Activated CD8-positive, alpha-beta memory T cell treated with anti-CD3 and anti-CD28 coated beads for 1 hour (primary cell): ENCODE measurements at places on chromosomes 5 and 9.

- DNase-seq = no peak
Measured at GRCh38 chr5:109003928-109004327, 256.2 kb downstream of the FER start.

GRCh38 chr9:36486933-36487481 is 85.7 kb upstream of the MELK start:
- DNase-seq = peak; percentile 17

- DNase-seq = no peak
Measured at GRCh38 chr5:54013556-54014194, 296.7 kb downstream of the ARL15 start.

GRCh38 chr5:73827106-73827450 is 201.1 kb downstream of the ARHGEF28 start:
- no peak for DNase-seq

DNA sequence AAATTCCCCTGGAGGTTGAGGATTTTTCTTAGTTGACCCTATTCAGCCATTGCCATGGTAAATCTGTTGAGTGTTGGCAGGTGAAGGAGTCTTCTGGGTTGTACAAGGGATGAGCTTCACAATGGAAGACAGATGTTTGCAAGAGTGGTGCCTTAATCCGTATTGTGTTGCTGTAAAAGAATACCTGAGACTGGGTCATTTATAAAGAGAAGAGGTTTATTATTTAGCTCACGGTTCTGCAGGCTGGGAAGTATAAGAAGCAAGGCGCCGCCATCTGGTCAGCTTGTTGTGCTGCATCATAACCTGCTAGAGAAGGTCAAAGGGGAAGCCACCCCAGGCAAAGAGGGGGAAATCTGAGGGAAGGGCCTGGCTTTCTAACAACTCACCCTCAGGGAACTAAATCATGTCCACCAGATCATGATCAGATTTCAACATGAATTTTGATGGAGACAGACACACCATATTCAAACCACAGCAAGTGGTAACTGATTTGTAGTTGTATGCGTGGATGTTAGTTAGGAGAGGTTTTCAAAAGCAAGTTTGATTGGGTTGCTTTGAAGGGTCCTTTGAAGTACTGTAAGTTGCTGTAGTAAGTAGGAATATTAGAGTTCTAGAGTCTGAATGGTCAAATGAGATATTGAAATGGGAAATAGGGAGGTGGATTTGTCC is 2.5 kb downstream of the TNPO1 start:
- DNase-seq = peak; percentile 25

GRCh38 chr5:118126159-118126558 is 862.2 kb downstream of the DTWD2 start:
- DNase-seq = no peak

- no peak for DNase-seq
Measured at GRCh38 chr5:159705948-159706347, 210.3 kb upstream of the ADRA1B start.

DNA sequence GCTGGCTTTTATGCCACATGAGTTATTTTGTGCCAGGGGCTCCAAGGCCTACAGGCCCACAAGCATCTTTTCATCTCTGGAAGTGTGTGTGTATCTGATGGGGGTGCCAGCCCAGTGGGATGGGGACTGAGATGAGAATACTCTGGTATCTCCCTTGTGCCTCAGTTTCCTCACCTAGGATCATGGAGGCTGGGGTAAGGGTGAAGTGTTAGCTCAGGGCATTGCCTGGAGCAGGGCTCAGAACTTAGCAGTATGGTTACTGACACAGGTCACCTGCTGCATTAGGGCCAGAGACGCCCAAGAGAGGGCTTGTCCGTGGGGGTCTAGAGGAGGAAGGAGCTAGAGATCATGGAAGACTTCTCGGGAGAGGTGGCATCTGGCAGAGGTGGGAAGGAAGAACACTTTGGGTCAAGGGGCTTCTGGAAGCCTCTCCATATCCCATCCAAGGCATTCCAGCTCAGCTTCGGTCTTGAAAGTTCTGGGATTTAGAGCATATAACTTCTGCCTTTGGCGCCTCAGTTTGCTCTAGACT is 742 bp upstream of the WNK2 start:
- no peak for DNase-seq

DNA sequence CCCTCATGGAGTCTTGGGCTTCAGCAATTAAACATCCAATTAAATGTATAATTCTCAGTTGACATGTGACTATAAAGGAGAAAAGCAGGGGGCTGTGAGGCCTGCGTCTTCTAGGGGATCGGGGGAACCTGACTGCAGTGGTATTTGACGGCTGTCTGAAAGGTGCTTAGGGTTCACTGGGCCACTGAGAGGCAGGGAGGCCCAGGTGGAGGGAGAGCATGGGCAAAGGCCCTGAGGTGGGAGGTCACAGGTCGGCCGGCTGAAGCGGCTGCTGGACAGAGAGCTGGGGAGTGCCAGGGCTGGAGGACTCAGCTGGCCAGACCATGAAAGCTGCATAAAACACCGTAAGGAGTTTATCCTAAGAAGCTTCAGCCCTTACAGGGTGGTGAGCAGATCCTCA is 23.9 kb downstream of the ERGIC1 start:
- no peak for DNase-seq

- DNase-seq = no peak
Measured at GRCh38 chr9:91758491-91758981, 191.5 kb downstream of the ROR2 start.

- no peak for DNase-seq
Measured at GRCh38 chr9:21679432-21679831, 123.0 kb upstream of the MTAP start.

- no peak for DNase-seq
Measured at GRCh38 chr9:22046243-22046885, 37.3 kb upstream of the CDKN2B start.

GRCh38 chr9:69076550-69076949 is 41.0 kb downstream of the FXN start:
- no peak for DNase-seq

DNA sequence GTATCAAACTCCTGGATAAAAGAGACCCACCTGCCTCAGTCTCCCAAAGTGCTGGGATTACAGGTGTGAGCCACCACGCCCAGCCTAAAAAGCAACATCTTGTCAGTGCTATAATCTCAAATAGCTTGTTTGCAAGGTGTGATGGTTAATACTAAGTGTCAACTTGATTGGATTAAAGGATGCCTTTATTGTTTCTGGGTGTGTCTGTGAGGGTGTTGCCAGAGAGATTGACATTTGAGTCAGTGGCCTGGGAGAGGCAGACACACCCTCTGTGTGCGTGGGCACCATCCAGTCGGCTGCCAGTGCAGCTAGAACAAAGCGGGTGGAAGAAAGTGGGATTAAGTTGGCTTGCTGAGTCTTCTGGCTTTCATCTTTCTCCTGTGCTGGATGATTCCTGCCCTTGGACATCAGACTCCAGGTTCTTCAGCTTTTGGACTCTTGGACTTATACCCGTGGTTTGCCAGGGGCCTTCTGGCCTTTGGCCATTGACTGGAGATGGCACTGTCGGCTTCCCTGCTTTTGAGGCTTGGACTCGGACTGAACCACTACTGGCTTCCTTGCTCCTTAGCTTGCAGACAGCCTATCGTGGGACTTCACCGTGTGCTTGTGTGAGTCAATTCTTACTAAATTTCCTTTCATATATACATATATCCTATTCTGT is 28.1 kb downstream of the TARS1 start:
- no peak for DNase-seq

DNA sequence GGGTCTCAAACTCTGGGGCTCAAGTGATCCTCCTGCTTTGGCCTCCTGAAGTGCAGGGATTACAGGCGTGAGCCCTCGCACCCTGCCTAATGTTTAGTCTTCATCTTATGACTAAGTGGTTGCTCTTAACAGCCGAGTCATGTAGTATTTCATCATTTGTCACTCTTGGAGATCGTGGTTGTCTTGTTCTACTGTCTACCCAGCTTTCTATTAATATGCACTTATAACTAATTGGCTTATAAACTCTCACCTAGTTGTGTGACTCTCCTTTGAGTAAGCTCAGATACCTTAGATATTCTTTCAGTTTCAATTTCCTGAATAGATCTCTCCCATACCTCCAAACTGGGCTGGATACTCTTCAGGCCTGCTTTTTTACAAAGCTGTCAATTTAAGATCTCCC is 19.9 kb downstream of the SLC44A1 start:
- no peak for DNase-seq

DNA sequence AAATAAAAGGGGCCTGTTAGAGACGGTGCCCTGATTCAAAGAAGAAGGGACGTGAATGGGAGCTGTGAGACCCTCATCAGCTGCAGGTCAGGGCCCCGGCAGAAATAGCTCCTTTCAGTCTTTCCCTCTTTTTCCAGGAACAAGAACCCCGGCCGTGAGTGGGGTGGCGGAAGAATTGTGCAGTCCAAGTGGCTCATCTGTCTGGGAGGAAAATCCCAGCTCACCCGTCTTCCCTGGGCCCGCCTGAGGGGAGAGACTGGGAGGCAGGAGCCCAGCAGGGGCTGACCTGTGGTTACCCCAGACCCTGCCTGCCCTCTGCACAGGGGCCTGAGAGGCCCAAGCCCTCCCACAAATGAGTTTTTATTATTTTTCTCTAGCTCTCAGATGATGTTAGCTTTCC is 24.8 kb upstream of the CSF1R start:
- DNase-seq = no peak

GRCh38 chr5:118604106-118604505 is 384.2 kb downstream of the DTWD2 start:
- no peak for DNase-seq

- DNase-seq = no peak
Measured at GRCh38 chr9:2285416-2286332, 270.5 kb downstream of the SMARCA2 start.

DNA sequence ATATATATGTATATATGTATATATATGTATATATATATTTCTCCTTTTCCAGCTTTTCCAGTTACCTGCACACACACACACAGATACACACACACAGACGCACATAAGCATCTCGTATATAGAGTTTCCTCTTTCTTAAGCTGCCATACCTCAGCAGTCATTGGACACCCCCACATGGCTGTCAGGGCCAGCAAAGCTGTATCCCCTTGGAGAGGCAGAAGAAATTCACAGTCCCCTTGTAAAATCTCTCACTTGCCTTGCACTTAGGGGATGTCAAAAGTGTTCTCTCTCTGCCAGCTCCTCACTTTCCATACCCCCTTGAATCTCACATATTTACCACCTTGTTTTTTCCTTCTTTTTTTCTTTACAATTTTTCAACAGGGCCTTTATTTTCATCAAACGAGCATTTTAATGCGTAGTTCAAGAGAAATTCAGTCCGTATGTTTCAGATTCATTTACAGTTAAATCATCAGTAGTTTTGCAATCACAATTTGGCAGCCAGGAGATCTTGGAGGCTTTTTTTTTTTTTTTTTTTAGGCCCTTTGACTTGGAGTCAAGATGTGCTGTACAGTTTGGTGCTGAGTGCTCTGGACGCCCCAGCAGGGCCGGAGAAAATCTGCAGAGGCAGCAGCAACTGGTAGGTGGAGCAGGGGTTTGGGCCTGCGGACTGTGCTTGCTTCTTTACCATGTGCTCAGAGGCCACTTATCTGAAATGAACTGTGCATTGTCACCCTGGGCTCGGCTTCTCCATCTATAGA is 244.9 kb upstream of the KLF4 start:
- DNase-seq = no peak

- DNase-seq = no peak
Measured at GRCh38 chr5:21452449-21452848, 1400.7 kb downstream of the CDH12 start.

DNA sequence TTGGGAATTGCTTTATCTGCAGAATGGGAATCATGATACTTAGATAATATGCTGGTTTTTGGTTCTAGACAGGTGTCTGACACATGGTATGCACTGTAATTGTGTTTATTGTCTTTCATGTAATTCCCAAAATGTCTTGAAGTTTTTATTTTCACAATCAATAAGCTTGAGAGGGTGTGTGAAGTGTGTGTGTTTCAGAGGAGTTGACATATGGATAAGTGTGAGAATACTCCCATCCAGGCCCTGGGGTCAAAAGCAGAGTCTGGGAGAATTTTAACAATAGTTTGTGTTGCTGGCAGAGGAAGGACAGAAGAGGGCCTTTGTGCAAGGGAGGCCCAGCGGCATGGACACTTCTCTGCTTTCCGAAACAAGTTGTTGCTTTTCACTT is 8.4 kb downstream of the PRDM6 start:
- DNase-seq = no peak

GRCh38 chr5:146068977-146069779 is 36.2 kb downstream of the PLAC8L1 start:
- no peak for DNase-seq

GRCh38 chr9:77829420-77829819 is 181.3 kb upstream of the GNA14 start:
- no peak for DNase-seq

DNA sequence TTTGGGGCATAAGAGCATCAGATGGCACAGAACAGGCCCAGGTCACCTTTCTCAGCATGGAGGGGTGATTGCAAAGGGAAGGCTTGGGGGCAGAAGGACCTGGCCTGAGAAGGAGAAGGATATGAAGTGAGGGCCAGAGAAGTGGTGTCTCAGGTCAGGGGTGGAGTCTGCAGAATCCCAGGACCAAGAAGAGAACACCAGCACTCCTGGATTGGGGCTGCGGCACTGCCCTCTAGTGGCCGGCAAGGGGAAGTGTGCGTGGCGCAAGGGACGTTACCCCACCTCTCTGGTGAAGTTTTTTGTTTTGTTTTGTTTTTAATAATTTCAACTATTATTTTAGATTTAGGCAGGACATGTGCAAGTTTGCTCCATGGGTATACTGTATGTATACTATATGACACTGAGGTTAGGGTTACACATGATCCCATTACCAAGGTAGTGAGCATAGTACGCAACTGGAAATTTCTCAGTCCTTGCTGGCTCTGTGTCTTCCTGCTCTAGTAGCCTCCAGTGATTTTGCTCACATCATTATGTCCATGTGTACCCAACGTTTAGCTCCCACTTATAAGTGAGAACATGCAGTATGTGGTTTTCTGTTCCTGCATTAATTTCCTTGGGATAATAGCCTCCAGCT is 1548.6 kb downstream of the EFNA5 start:
- no peak for DNase-seq

DNA sequence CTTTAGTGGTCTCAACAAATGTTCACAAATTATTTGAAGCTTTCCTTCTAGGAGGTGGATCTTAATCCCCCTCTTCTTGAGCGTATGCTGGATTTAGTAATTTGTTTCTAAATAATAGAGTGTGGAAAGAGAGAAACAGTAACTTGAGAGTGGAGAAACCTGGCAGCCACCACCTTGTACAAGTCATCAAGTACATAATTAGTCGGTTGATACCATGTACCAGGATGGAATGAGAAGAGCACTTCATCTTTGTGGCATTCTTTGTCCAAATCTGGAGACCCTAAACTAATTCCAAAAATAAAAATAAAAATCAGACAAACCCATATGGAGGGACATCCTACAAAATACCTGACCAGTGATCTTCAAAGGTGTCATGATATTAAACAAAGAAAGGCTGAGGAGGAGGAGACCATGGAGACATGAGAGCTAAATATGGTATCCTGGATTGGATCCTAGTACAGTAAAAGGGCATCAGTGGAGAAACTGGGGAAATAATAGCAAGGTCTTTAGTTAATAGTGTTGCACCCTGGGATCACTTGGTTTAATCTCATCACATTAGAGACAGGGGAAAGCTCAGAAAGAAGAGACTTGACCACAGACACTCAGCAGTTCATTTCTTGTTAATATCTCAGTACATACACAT is 147.9 kb downstream of the ASTN2 start:
- DNase-seq = no peak
